ENCODE measurements at places on chromosomes 6 and 20.

DNA sequence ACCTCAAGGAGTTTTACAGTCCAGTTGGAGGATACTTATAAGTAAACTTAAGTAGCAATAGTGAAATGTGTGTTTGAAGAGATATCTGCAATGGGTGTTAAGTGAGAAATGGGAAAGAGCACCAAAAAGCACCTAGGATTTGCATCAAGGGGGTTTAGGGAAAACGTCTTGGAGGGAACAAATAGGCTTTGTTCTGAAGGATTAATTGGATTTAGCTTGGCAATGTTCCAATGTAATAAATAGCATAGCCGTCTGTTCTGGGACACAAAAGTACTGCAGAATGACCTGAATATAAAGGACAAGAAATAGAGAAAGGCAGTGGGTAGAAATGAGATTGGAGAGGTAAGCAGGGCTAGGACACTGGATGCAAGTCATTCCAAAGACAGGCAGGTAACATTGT lies 2.8 kb upstream of the MYO6 start:
- DNase-seq, result no peak

DNA sequence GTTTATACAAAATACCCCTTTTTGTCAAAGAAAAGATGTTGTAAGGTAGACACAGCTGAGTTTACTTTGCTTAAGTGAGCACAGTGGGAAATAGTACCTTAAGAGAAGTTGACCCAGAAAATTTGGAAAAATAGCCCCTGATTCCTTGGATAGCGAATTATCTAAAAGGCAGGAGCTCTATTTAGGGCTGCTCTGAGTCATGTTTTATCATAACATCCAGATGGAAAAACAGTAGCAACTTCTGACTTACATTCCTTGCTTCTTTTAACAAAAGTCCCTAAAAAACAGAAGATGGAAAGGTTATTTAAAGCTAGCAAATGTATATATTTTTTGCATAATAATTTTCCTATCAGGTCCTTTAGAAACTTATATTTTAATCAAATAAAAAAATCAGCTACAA lies 59.0 kb downstream of the THEMIS start:
- no peak for DNase-seq

DNA sequence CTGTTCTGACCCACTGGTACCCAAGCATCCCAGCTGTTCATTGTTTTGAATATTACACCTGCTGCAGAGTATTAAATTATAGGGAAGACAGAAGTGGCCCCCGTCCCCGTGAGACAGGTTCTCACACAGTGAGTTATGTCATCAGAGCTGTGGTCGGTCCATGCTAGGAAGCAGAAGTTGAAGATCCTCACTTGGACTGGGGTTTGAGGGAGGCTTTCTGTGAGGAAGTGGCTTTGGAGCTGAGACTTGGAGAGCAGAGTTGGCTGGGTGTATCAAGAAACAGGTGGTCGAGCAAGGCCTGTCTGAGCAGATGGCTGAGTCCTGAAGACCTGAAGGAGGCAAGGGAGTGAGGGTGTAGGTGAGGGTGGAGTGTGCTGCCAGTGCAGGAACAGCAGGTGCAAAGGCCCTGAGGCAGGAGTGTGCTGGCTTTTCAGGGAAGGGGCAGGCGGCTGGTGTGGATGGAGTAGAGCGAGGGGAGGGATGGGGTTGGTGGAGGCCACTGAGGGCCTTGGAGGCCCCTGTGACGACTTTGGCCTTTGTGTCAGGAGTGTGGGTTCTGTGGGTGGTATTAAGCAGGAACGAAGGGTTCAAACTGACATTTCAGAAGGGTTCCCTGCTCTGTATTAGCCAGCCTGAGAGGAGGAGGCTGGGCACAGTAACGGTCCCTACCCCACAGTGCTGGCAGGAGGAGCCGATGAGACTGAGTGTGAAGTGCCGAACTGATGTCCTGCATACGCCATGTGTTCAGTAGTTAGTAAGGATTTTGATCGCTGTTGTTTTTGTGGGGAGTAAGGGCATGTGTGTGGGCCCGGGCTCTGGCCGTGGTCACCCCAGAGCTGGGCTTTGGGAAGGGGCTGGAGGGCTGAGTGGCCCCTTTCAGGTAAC lies 11.8 kb downstream of the SRC start:
- no peak for DNase-seq

- no peak for DNase-seq
These were observed 28.8 kb downstream of the RWDD2A start for GRCh38 chr6:83221889-83222479.

DNA sequence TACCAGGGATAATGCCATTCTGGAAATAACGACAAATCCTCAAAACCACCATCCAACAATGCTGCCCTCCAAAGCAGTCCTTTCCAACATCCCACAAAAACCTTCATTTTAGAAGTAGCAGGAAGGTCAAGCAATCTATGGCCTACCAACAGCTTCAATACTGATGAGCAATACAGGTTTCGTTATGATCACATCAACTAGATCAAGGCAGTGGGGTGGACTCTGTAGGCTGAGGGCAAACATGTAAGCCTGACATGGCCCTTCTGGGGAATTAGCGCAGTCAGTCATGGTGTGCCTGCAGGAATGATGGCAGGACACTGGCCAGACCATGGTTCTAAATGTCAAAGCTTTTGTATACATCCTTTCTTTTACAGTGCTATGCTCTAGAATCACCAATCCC lies 41.7 kb downstream of the EZR start:
- no peak for DNase-seq

GRCh38 chr6:123928529-123928928 lies 124.9 kb downstream of the NKAIN2 start:
- no peak for DNase-seq

GRCh38 chr6:96626759-96627364 lies 63.9 kb downstream of the FHL5 start:
- no peak for DNase-seq

DNA sequence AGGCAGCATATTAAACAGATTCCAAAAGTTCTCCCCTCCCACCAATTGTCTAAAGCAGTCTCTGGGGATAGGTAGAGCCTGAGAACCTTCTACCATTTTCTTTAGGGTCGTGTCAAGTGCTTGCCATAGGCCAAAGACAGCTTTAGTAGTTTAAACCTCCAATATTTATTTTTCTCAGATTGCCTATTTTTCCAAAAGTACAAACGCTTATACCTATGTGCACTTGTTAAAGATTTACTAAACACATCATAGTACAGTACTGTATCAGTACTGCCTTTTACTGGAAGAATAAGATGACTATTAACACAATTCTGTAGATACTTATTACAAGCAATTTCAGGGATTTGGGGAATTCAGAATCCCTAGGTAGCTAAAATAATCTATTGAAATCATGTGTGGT lies 29.4 kb downstream of the AKIRIN2 start:
- no peak for DNase-seq

- DNase-seq, result no peak
These were observed 17.0 kb upstream of the FHL5 start for GRCh38 chr6:96545882-96546281.

- no peak for DNase-seq
These were observed 518.3 kb downstream of the KIF16B start for GRCh38 chr20:16054985-16055384.

- no peak for DNase-seq
These were observed 14.3 kb downstream of the PARD6B start for GRCh38 chr20:50745634-50746137.

GRCh38 chr6:18025596-18025995 lies 38.2 kb upstream of the KIF13A start:
- no peak for DNase-seq

GRCh38 chr20:34562641-34563040 lies 4.1 kb downstream of the MAP1LC3A start:
- DNase-seq, result no peak

DNA sequence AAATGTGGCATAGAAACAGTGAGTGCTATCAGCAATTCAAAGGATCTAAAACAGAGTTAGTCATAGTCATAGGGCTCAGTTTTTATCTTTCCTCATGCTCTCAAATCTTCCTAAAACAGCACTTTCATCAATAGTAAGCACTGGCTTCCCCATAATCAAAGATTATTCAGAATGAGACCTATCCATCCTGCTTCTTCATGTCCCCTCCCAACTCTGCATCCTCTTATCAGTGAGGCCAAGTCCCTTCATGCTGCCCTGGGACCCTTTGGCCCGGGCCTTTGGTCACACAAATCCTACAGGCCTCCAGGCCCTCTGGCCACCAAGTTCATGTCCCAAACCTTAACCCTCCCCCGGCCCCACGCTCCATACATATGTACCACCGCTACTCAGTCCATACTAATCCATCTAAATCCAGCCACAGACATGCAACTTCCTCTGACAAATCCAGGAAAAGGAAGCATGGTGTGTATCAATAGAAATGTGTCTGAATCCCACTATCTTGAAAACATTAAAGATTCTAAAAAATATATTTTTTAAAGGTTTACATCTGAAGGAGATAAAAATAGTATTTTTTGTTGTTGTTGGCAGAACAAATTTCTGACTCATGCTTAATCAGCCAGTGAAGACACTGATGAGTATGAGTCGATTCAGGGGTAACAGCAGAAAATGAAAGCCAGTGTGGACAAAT lies 143.5 kb downstream of the PDE7B start:
- DNase-seq, result no peak

GRCh38 chr6:16723826-16724225 lies 37.4 kb downstream of the ATXN1 start:
- DNase-seq, result no peak

DNA sequence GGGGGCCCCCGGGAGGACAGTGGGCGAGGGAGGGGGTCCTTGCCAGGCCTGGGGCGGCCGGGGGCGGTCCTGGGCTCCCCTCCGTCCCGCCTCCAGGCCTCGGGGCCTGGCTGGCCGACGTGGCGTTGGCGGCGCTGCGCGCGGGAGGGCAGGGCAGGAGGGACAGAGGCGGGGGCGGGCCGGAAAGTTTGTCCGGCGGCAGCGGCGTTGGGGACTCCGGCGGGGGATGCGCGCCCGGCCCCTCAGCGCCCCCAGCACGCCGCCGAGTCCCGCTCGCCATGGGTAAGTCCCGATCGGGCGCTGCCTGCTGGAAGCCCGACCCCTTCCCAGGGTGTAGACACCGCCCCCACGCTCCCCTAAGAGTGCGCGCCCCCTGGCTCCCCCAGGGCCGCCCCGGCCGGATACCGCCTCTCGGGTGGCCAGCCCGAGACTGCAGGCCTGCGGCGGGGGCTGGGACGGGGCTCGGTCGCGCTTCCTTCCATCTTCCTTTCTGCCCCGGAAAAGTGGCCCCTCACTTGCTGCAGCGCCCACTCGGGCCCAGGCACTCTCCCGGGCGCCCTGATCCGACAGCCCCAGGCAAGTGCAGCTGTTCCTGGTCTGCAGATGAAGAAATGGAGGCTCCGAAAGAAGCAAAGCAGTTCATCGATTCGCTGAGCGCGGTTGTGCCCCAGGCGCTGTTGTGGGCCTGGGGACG lies at the start of gene SLC2A10:
Gene SLC2A10 (plus strand): TSS at position 191 of the 694 bp plus-strand sequence. CDS start 88 bp downstream, at position 279.
- DNase-seq, result no peak

- DNase-seq, result no peak
These were observed 17.2 kb downstream of the SCUBE3 start for GRCh38 chr6:35230950-35231349.
